Left lung (tissue), 14 donors: ENCODE measurements at places on chromosomes 2 and 18.

GRCh38 chr18:26425148-26425531, 123.2 kb downstream of the KCTD1 start:
- DNase-seq: no peak

- no peak for DNase-seq
Observed at GRCh38 chr2:104852090-104852666, 1.7 kb upstream of the POU3F3 start.

GRCh38 chr2:94956797-94957391, 68.6 kb upstream of the MAL start:
- peak; percentile 14 for DNase-seq

DNA sequence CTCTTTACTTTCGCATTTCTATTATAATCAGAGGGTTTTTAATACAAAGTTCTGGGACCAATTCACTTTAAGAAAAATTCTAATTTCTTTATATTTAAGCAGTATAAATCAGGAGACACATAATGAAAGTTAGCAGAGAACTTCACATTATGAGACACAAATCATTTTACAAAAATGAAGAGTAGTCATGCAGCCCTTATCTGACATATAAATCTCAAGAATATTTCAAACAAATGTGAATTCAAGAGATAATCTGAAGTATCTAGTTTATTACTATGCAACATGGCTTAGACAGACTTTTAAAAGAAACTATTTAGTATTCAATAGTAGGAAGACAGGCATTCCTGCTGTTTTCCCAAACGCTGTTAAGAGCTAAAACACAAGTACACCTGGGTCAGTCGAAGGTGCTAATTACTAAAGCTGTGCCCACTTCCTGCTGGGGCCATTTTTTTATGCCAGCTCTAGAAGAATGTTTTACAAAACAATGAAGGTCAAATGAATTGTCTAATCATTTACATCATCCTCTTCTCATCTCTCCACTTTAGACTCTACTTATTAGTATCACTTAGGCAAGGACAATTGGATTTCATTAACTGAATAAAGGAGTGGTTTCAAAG, 40.2 kb downstream of the CWC22 start:
- no peak for DNase-seq

DNA sequence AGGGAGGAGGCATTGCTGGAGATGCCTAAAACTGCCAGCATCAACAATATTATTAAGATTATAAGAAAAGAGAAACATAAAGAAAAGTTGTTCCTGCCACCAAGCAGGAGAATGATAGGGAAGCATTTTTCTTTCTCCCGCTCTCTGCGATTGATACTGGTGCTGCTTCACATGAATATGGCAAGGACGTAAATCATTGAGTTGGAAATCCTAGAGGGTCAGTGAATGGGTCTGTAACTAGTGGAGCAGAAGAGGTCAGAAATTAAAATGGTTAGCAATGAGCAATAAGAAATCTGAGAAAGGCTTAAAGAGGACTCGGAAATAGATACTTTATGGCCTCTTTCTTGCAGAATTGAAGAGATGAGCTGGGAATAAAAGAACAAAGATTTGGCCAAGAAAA, 631.7 kb downstream of the BCL11A start:
- DNase-seq: no peak

DNA sequence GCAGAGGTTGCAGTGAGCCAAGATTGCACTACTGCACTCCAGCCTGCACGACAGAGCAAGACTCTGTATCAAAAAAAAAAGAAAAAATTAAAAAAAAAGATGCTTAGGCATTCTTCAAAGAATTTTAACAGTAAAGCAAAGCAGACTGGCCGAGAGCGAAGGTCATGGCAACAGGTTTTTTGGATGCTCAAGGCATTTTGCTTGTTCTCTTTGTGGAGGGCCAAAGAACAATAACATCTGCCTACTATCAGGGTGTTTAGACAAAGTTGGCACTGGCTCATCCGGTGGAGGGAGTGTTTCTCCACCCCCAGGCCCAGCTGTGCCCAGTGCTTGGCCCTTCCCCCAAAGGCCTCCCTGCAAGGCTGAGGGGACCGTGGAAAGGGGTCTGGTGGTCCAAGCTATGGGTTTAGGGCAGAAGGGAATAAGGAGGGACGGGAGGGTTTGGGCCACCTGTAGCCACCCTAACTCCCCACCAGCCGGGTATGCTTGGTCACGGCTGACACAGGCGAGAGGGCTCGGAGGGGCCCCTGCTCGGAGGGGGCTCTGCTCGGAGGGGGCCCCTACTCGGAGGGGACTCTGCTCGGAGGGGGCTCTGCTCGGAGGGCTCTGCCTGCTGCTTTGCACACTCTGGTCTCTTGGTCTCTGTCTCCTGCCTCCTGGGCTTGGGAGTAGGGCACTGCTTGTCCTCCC, 26.7 kb upstream of the ALLC start:
- no peak for DNase-seq

DNA sequence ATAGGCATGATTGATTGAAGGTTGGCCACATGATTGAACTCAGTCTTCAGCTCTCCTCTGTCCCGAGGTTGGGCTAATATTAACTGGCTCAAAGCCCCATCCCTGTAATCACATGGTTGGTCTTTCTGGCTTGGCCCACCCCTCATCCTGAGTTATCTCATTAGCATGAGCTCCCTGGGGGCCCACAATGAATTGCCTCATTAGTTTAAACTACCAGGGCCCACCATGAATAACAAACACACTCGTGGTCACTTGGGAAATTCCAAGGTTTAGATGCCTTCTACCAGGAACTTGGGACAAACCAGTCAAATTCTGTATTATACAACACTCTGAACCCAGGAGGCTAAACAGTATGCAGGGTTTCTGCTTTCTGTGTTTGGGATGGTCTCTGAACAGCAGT, 121.7 kb upstream of the B3GNT2 start:
- DNase-seq: no peak

DNA sequence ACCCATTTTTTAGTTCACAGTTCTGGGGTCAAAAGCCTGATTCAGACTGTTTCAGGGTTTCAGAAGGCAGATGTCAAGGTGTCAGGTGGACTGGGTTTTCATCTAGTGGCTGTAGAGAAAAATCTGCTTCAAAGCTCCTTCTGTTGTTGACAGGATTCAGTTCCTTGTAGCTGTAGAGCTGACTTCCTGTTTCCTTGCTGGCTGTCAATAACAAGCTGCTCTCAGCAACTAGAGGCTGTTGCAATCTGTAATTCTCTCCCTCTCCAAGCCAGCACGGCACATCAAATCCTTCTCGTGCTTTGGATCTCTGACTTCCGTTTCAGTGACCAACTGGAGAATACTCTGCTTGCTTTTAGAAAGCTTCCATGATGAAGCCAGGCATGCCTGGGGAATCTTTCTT, 179.4 kb downstream of the DOK6 start:
- peak; percentile 15 for DNase-seq

- DNase-seq: no peak
Observed at GRCh38 chr2:26541401-26542193, 63.7 kb upstream of the OTOF start.
